ENCODE measurements at places on chromosomes 11 and 22.
A peak's percentile ranks its signal among the peaks of the same experiment; 100 is the strongest.

GRCh38 chr11:130553306-130553705 lies 104.9 kb downstream of the ADAMTS15 start:
- DNase-seq = no peak

- DNase-seq = no peak
These were observed 54.8 kb downstream of the DENND5A start for GRCh38 chr11:9210224-9210921.

- DNase-seq = no peak
These were observed 32.0 kb downstream of the SHANK3 start for GRCh38 chr22:50704510-50705218.

DNA sequence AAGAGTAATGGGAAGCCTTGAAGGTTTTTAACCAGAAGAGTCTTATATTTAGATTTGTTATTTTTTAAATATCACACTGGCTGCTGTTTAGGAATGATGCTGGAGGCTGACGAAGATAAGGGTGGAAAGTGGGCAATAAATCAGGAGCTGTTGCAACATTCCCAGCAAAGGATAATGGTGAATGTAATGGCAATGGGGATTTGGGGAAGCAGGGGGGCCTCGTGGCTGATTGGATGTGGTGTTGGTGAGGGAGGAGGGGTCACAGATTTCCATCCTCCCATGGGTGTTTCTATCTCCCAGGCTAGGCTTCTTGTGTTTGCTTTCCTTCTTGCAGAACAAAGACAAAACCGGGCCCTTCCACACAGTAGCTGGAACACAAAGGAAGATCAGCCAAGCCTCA lies 80.8 kb downstream of the PIWIL4 start:
- no peak for DNase-seq

DNA sequence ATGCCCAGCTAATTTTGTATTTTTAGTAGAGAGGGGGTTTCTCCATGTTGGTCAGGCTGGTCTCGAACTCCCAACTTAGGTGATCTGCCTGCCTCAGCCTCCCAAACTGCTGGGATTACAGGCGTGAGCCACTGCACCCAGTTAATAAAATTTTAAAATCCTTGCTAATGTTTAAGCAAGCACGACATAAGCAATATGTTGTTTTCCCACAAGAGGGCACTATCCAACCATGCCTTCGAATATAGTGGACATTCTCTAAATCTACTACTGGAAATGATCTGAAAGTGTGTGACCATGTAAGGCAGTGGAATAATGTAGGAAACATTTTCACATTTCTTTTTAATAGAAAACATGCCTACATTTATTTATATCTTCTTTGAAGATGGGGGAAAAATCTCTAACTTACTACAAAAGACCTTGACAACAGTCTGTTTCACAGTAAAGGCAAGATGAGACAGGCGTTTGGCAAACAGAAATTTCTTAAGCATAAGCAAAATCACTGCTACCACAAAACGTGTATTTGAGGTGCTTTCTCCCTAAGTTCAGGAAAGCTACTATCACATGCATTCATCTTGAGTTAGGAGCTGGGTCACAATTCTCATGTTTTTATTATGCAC lies 38.2 kb downstream of the PITPNB start:
- DNase-seq = peak; percentile 89

DNA sequence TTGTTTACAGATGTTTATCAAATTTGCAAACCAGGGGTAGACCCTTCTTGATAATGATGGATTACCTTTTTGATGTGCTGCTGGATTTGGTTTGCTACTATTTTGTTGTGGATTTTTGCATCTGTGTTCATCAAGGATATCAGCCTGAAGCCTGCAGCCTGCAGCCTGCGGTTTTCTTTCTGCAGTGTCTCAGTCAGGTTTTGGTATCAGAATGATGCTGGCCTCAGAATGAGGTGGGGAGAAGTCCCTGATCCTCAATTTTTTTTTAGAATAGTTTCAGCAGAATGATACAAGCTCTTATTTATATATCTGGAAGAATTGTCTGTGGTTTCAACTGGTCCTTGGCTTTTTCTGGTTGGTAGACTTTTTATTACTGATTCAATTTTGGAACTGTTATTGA lies 19.7 kb upstream of the RAB38 start:
- DNase-seq = no peak

- DNase-seq = no peak
These were observed 36.8 kb downstream of the WNT11 start for GRCh38 chr11:76169473-76169896.

- no peak for DNase-seq
These were observed 9.8 kb downstream of the LRRC32 start for GRCh38 chr11:76660533-76661305.

DNA sequence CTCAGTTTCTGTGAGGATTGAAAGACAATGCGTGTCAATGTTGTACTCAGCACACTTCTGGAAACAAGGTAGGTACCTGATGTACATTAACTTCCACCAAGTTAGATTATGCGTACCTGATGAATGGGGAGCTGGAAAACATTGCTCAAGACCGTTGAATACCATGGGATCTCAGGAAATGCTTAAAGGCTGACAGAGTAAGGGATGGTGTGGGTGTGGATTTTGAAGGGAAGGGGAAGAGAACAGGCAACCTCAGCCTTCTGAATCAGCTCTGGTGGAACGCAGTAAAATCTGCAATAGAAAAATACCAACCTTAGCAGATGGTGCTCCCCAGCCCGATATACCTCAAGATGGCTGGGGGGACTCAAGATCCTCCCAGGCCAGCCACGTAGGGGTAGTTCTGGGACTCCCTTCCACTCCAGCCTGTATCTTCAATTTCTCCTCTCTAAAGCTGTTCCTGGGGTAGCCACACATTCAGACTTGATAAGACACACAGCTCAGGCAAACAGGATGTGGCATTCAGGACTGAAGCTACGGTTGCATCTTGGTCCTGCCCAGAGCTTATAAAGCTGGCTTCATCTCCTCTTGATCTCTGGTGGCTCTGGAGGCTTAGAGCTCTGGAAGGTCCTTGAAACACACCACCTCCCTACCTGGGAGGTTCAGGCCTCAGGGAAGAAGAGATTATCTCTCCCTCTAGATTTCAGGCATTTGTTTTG lies 111.8 kb downstream of the CTNND1 start:
- DNase-seq = no peak

DNA sequence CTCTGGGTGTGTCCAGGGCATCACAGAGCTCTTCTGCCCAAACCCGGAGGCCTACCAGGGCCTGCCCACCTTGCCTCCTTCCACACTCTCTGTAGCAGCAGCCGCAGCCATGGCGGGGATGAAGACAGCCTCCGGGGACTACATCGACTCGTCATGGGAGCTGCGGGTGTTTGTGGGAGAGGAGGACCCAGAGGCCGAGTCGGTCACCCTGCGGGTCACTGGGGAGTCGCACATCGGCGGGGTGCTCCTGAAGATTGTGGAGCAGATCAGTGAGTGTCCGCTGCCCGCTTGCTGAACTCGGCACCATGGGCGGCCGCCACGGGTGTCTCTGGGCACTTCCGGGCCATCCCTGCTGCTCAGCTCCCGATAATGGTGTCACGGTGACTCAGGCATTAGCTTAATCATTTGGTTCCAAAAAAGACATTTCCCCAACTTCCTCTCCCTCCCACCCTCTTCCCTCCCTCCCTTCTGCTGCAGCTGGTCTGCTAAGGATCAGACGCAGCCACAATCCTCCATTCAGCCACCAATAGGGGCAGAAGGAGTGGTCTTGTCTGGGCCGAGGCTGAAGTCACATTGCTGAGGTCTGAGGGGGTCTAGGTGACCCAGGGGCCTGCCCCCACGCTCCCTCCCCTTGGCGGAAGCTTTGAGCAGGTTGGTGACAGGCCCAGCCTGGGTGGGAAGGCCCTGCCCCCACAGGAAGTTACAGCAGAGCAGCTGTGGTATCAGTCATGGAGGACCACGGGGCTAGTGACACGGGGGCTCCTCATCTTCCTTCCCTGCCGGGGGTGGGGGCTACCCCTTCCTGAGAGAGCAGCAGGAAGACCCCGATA lies 950 bp downstream of the FERMT3 start:
- peak; percentile 68 for DNase-seq
